ENCODE measurements at places on chromosomes 5 and 9.
A peak's percentile ranks its signal among the peaks of the same experiment; 100 is the strongest.

DNA sequence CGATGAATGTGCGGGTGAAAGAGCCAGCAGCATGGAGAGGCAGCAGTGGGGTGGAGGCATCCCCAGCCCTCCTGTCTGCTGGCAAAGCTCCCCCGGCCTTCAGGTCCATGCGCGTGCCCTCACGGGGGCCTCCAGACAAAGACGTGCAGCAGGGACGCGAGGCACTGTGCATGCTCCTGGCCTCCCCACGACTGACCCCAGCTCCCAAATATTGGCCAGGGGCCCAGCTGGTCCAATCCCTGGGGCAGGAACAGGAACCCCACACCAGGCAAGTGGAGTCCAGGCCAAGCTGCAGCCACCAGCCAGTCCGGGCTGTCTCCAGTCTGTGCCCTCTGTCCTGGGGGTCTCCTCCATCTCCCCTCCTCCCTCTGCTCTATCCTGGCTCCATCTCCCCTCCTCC is 33.5 kb upstream of the LRRC14B start:
- no peak for DNase-seq

DNA sequence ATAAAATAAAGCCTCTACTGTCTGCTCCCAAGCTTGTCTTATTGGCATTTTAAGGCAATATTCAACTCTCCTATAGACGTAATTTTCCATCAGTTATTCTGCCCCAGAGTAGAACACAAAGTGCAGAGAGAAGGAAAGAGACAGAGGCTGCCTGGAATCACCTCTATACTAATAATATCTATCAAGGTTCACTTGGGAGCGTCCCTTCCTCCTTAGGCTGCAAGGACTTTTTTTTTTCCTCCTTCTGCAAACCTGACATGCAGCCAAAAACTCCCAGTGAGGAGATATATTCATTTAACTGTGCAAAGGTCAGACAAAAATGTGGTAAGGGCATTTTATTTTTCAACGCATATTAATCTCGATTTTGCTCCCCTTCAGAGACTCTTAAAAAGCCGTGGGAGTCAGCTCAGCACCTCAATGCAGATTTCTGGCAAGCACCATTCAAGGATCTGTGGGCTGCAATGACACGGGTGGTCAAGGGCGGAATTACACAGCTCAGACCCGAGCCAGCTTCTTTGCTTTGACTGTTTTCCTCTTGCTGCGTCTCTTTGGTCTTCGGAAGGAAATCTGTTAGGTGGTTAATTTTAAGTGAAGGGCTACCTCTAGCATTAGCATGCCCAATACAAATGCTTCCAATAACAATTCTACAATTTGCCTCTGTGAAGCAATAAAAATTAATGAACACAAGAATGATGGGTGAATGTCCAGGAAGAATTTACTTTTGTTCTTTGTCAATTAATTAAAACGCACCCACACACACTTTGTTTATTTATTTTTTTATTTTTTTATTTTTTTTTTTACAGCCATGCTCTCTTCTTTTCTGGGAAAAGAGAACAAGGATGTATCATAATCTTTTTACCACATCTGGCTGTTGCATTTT is 587.7 kb upstream of the GRAMD2B start:
- DNase-seq: peak; percentile 77

DNA sequence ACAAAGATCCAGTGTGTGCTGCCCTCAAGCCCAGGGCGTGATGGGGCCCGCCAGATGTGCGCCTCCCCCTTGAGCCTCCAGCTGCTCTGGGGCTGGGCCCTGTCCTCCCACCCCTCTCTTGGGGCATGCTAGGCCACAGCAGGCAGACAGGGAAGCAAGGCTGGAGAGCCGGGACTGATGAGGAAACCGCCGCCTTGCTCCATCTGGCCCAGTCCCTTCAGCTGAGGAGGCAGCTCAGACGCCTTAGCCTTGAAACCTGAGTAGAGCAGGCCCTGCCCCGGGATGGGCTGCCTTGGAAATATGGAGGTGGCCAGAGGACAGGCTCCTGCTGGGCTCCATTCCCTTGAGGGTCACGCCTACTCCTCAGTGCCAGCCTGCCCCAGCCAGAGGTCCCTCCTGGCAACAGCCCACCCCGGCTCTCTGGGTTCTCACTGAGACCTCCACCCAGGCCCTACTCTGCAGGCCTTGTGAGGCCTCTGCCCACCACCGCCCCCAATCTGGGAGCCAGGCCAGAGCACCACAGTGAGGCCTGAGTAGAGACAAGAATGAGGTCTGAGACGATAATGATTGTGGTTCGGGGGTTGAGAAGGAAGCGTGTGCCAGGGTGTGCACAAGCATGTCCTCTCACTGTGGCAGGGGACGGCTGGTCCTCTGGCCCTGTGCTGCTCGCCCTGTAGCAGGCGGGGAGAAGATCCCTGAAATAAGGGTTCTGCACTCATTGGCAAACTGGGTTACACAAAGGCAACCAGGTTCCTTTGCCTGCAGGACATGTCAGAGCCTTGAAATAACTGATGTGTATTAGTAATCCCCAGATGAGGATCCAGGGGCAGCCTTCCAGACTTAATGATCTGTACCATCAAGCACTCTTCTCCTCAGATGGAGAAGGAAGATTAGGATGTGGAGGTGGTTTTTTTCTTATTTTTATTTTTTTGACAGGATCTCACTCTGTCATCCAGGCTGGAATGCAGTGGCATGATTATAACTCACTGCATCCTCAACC is 30.9 kb downstream of the CXXC5 start:
- DNase-seq: no peak

DNA sequence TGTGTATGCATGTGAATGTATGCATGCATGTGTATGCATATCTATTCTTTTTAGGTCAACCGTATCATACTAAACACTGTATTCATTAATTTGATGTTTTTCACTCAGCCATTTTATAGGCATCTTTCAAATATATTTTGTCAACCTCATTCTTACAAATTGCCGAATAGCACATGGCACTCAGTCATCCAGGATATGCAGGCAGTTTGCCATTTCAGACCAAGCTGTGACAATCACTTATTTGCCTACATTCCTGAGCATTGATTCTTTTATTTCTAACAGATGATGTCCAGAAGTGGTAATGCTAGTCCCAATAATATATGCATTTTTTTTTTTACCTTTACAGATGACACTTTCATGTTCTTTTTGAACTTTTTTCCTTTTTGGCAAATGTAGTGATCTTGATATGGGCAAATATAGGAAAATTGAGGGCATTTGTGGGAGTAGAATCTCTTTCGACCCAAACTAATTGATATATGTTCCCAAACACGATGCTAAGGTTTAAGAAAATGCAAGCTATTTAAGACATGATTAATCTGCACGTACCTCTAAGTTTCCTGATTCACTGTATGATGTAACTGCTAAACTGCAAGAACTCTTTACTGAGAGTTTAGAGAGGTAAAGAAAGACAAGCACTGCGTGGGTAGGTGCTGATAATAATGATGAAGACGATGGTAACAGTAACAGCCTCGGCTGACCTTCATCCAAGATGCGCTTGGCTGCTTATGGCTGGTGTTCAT is 153.9 kb upstream of the DAP start:
- DNase-seq: no peak

GRCh38 chr5:11557063-11557462 is 347.2 kb downstream of the CTNND2 start:
- no peak for DNase-seq

DNA sequence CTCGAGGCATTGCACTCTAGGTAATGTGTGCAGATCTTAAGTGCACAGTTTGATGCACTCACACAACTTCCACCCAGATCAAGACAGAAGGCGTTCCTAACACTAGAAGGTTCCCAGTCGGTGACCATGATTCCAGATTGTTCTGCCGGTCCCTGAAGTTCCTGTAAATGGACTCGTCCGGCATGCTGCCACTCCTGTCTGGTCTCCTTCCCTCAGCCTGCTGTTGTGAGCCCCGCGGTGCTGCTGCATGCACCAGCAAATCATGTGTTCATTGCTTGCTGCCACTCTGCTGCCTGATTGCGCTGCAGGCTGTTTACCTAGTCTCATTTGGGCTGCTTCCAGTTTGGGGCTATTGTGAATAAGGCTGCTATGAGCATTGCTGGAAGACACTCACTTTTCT is 11.5 kb downstream of the STKLD1 start:
- no peak for DNase-seq

DNA sequence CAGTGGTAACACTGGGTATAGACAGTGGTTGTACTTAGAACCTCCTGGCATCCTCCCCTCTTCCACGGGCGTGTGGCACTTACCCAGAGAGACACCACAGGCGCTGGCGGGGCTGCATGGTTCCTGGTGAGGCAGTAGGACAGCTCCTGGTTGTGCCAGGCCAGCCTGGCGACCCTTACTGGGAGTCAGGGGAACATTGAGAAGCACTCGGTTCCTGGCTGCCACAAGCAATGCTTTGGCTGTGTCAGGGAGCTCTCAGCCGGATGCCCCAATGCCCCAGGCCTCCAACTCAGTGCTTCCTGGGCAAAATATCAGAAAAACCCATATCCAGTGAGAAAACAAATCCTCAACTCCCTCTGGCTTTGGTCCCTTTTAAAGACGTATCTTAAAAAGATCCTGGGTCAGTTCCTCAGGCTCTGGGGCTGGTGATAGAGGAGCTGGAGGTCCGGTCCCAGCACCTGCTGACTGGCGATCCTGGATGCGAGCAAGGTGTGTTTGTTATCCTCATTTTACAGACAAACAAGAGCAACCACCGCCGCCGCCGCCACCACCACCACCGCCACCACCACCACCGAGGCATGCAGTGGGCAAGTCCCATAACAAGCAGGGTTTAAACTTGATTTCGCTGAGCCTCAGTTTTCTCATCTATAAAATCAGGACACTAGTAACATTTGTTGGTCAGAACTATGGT is 4.2 kb downstream of the NKX2-5 start:
- DNase-seq: no peak

DNA sequence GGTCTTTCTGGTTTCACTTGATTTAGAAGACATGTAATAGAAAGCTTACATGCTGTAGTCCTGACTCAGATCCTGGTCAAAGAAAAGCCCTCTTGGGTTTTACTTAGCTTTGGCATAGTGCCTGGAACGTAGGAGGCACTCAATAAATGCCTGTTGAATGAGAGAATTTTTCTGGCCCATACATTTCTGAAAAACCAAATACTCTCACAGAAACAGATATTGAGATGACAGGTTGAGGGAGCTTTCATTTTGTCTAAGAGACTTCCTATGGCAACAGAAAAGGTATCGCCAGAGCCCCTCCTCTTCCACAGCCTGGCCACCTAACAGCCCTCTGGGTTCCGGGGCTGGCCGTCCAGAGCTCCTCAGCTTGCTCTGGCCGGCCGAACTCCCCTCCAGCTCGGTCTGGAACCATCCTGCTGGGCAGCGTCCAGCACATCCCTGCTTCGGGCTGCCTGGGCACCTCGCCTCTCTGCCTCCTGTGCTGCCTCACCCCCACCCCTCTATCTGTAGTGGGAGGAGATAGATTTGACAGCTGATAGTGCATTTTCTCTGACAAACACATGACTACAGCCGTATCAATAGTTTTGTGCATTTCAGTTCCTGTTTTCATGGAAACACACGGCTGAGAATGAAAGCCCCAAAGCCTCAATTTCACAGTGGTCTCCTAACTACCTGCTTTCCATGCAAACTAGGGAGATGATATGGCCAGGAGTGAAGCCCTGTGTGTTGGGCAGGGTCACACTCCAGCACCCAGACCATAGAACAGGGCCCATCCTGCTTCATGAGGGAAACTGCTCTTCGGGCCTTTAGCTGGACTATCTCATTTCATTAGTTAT is 1.1 kb downstream of the IL4 start:
- DNase-seq: no peak

- no peak for DNase-seq
Measured at GRCh38 chr5:92841604-92842155, 739.3 kb downstream of the NR2F1-AS1 start.

GRCh38 chr9:88980740-88981203 is 10.5 kb upstream of the S1PR3 start:
- no peak for DNase-seq

DNA sequence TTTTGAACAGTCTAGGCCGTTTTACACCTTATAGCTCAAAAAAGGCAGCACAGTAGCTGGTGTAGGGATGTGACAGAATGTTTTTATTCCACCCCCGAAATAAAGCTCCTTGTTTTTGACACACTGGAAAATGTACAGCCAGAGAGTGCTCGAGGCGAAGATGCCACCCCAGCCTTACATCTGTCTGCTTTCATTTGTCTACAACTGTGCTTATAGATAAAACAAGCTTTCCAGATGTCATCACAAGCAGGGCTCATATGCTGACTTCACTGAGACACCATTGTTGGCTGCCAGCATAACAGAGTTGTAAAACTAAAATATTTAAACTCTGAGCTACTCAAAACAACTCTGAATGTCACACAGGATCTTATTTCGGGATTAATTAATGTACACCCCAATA is 386.3 kb downstream of the BNC2 start:
- no peak for DNase-seq

- DNase-seq: no peak
Measured at GRCh38 chr9:20989923-20990341, 41.5 kb downstream of the HACD4 start.

GRCh38 chr5:131276072-131276471 is 12.2 kb downstream of the CDC42SE2 start:
- DNase-seq: no peak

DNA sequence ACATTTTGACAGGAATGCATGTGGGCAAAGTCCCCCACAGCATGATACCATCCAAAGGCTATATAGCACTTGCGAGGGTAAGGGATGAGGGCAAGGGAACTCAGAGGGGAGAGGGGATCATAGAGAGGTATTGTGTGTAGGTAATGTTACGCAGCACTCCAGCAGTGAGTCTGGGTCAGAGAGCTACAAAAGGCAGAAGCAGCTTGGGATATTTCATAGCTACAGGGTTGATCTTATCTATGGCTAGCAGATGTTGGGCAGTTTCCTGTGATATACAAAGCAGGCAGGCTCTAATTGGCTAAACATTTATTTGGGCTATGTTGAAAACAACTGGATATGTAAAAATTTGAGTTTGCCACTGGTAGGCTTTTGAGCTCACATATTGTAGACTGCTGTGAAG is 17.8 kb upstream of the SLCO4C1 start:
- DNase-seq: no peak

- DNase-seq: no peak
Measured at GRCh38 chr5:141772281-141772680, 90.3 kb upstream of the ARAP3 start.

Measured in retina (tissue), 1 donor.